Right renal cortex interstitium (tissue), 3 donors: ENCODE measurements at places on chromosomes 5 and 9. TPM values are rescaled to one million over a fixed set of nuclear protein-coding genes. Genes with fewer than 3 reads are reported as not detected.

ZNF454 gene
- polyA plus RNA-seq: 6.3 TPM

DNA sequence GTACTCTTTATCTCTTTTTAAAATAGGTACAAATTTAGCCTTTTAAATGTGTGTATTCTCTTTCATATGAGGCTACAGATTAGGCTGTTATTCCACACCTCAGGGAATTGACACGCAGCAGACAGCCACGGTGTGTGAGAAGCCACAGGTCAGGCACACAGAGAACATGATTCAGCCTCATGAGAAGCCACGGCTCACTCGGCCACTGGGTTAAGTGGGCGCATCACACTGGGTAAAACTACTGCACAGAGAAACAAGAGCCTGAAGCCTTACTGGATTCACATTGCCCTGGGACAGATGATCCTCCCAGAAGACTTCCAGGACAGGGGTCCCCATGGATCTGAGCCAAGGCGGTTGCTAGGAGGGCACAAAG lies 28.2 kb downstream of the LPCAT1 start:
- DNase-seq: no peak

GRCh38 chr5:125402787-125403186 lies 656.3 kb upstream of the ZNF608 start:
- no peak for DNase-seq

DNA sequence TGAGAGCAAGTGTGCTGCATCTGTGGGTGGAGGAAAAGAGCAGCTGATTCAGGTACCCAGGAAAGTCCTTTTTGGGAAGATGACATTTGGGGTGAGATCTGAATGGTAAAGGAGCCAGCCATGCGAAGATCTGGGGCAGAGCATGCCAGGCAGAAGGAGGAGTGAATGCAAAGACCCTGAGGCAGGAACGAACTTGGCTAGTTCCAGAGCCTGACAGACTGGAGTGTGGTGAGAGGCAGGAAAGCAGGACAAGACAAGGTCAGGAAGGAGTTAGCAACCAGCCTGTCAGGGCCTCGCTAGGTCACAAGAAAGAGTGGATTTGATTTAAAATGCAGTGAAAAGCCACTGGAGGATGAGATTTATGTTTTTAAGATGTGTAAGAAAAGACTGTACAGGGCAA lies 28.2 kb downstream of the RGS7BP start:
- no peak for DNase-seq

DNA sequence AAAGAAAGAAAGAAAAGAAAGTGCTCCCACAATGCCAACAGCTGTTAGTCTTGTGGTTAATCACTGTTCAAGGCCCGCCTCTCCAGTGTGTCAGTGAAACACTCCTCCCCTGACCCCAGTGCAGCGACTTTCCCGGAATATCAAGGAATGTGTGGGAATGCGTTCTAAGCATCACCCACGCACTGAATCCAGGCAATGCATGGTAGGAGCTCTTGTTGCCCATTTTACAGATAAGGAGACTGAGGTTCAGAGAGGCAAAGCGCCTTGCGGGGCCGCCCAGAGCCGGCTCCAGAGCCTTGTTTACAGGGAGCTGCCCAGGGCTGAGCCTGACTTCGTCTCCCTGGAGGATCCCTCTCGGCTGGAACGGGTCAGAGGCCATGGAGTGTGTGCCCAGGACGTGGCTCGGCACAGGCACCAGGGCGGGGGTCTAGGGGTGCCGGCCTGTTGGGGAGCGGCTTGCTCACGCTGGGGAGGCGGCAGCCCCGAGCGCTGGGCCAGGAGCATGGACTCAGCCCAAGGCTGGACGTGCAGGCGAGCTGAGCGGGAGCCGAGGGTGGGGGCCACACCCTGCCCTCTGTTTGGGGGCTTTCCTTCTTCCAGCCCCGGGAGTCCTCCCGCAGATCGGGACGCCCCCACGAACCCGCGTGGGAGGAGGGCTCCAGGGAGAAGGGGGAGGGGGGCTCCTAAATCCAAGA lies 823 bp downstream of the ST6GALNAC6 start:
- no peak for DNase-seq
